ENCODE measurements at places on chromosomes 2 and 18.

GRCh38 chr2:31874071-31874470 is 136.7 kb downstream of the MEMO1 start:
- no peak for DNase-seq

GRCh38 chr2:10478916-10479315 is 30.8 kb upstream of the ODC1 start:
- no peak for DNase-seq

DNA sequence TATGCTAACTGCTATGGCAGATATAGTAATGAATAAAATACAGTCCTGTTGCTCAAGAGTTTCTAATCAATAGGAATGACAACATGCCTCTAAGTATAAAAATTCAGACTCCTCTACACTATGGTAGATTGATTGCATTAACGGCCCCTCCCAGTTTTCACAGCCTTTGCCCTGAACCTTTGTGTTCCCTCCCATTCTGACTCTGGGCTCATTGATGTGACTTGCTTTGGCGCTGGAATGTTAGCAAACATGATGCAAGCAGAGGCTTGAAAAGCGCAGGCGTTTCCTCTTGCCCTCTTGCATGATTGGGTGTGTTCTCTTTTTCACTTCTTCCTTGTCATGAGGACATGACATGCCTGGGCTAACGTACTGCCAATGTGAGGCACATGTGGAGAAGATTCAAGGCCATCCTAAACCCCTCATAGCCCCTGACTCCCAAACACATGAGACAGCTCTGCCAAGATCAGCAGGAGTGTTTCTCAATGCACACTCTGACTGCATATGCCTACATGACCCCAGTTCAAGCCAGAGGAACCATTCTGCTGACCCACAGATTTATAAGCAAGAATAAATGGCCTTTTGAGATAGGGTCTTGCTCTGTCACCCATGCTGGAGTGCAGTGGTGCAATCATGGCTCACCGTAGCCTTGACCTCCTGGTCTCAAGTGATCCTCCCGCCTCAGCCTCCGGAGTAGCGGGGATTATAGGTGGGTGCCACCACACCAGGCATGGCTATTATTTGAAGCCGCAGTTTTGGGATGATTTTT is 49.7 kb upstream of the CD28 start:
- no peak for DNase-seq

- no peak for DNase-seq
Observed at GRCh38 chr18:69885841-69886531, 61.7 kb downstream of the CD226 start.

GRCh38 chr2:215698566-215698965 is 262.7 kb upstream of the FN1 start:
- no peak for DNase-seq

DNA sequence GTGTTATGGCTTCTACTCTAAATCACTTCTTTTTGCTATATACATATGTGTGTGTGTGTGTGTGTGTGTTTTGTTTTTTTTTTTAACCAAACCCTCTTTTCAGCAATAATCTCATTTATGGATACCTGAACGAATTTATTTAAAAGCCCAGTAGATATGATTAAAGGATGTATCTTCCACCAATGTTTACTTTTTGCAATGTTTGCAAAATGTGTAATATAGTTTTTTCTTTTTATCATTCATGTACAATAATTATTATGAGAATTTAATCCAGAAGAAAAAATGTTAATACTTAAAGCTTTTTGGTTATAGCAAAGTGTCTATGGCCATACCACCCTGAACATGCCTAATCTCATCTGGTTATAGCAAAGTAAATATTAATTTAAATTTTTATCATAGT is 1.6 kb upstream of the CNDP2 start:
- no peak for DNase-seq

DNA sequence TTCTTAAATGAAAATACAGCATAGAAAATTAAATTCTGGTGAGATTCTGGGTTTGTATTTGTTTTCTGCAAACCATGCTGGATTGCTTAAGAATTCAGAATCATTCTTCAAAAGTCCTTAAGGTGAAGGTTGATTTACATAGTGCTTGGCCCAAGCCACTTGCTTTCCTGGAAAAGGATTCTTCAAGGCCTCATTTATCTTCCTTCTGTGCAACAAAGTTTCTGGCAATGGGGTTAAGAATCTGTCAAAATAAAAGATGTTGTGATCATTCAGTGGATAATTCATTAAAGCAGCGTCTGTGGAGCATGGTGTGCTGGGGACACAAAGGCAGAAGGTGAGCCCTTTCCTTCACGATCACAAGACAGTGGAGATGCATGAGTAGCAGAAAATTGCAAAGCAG is 351.9 kb downstream of the GALR1 start:
- no peak for DNase-seq

DNA sequence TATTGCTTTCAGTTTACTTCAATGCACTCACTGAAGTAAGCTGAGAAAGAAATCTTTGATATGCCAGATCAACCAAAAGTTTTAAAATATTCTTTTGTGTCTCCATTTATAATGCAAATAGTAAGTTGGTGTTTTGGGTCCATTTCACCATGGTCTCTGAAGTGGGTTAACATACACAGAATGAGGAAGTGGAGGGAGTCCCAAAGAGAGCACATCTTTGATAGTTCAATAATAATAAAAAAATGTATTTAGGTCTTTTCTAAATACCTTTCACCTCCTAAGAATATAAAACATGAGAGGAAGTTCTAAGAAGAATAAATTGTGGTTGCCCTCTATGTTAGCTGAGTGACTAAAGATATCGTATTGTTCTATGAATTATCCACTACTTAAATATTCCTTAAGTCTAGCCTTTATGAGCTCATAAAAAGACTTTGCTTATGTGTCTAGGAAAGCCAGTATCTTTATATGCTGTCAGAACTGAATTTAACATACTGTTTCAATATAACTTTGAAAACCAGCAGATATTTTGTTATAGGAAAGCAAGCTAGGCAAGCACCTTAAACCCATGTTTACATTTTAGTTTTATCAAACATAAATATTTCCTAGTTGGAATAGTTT is 148.7 kb upstream of the ZEB2 start:
- DNase-seq: no peak

GRCh38 chr2:72533765-72534164 is 292.1 kb downstream of the EXOC6B start:
- no peak for DNase-seq

GRCh38 chr2:69994166-69994565 is 32.7 kb upstream of the ASPRV1 start:
- DNase-seq: no peak

- DNase-seq: no peak
Observed at GRCh38 chr2:96952976-96953610, 33.3 kb downstream of the FAM178B start.
